ENCODE measurements at places on chromosomes 3 and 15.

DNA sequence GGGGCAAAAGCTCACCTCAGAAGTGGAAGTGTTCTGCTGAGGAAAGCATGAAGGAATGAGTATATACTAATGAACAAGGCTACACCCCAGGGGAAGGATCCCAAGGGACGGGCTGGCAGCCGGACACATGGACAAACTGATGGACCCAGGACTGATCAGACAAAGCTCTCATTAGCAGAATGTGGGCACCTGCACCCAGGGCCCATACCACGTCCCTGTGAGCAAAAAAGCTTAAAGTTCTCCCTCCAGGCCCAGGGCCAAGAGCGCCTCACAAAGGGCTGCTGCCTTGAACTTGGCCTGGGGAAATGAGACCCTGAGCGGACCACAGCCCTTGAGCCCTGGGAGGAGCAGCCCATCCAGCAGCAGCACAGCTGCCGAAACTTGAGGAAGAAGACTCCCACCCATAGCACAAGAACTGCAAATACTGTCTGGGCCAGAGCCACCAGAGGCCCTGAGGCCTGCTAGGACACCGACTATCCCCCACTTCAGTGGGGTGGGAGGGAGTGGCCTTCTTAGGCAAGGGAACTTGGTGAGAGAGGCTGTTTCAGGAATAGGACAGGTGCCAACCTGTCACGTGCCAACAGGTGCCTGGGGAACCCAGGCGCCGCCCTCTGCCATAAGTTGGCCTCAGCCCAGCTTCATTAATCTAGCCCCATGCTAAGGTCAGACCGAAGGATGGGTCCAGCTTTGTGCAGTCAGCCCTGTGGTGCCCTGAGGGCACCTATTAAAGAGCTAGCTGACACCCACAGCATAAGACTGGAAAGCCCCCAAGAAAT is 2.3 kb upstream of the GMPPB start:
- DNase-seq = no peak

GRCh38 chr3:32309654-32310242 is 71.3 kb downstream of the CMTM8 start:
- DNase-seq = no peak

GRCh38 chr15:59473226-59473625 is 35.2 kb downstream of the FAM81A start:
- no peak for DNase-seq

GRCh38 chr3:187742351-187743171 is 2.7 kb downstream of the BCL6 start:
- DNase-seq = no peak

DNA sequence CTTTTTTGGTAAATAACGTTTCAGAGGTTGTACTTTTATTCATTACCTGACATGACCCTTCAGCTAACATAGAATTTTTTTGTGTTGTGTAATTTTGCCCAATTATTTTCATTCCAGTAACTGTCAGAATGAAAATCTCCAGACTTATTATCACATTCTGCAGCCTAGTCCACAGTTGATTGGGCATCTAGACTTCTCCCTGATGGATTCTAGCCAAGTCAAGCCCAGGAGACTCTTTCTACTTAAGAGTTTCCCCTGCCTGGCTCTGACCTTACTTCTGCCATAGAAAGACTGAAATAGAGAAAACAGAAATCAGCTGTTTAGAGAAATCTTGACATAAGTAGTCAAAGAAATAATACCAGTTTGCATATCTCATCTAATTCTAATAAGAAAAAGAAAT is 82.9 kb upstream of the CDAN1 start:
- DNase-seq = no peak

Data from stimulated activated CD4-positive, alpha-beta T cell treated with anti-CD3 and anti-CD28 coated beads, TNF-alpha, amount 100 ng/mL, for 24 hours (primary cell).